ENCODE measurements at places on chromosomes 3 and 15.

- H3K27ac ChIP-seq, result no peak overlapping the region
- no peak overlapping the region for H3K4me3 ChIP-seq
- H3K27me3 ChIP-seq, result no peaks in the 10 kb centered on the region
Observed at GRCh38 chr3:117761703-117762620, 1052.4 kb downstream of the TUSC7 start.

DNA sequence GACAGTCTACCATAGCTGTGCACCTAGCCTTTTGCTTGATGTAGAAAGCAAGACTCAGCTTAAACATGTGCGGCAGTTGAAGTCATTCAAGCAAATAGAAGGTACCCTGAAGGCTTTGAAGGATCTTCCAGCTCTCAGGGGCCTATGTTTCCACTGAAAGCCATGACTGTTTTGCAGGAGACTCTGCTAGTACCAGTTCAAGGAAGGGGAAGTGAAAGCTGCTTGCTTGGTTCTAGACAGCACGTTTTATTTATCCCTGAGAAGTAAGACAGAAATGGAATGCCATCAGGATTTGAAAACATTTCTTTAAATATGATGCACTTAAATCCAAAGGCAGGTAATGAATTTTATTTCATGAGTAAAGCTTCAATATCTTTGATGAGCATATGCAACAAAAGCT lies 311.4 kb downstream of the PDCD6IP start:
- no peaks in the 10 kb centered on the region for H3K4me1 ChIP-seq
- no peak for DNase-seq
- no peak overlapping the region for H3K27ac ChIP-seq
- no peaks in the 10 kb centered on the region for H3K36me3 ChIP-seq
- H3K4me3 ChIP-seq, result no peak overlapping the region

GRCh38 chr3:23823620-23824019 lies 17.9 kb downstream of the UBE2E1 start:
- H3K27me3 ChIP-seq, result no peaks in the 10 kb centered on the region
- no peaks in the 10 kb centered on the region for H3K4me1 ChIP-seq
- DNase-seq, result no peak
- H3K4me3 ChIP-seq, result no peak overlapping the region
- H3K36me3 ChIP-seq, result no peaks in the 10 kb centered on the region

DNA sequence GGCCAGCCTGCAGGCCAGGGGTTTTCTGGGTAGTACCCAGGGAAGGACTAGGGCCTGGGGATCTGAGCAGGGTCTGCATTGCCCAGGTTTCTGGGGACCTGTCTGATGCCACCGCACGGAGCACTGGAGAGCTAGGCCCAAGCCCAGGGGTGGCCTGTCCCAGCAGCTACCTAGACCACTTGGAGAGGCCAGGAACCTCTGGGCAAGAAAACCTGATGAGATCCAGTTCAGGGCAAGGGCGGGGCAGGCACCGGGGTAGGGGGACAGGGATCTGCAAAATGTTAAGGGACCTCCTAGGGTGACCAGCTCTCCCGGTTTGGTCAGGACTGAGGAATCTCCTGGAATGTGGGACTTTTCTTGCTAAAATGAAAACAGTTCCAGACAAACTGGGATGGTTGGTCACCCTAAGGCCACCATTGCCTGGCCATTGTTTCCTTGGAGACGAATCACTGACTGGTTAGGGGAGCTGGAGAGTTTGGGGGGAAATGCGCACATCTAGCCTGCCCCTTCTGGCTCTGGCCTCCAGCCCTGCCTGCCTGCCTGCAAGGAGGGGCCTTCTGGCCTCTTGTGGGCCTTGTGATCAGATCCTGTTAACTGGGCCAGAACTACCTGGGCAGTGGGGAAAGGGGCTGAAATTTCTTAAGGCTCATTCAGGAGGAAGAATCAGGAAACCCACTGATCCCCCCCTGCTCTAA lies 117.4 kb upstream of the TLE3 start:
- peaks cover 34% of the 10 kb centered on the region for H3K4me1 ChIP-seq
- H3K27ac ChIP-seq, result no peak overlapping the region
- no peak for DNase-seq

DNA sequence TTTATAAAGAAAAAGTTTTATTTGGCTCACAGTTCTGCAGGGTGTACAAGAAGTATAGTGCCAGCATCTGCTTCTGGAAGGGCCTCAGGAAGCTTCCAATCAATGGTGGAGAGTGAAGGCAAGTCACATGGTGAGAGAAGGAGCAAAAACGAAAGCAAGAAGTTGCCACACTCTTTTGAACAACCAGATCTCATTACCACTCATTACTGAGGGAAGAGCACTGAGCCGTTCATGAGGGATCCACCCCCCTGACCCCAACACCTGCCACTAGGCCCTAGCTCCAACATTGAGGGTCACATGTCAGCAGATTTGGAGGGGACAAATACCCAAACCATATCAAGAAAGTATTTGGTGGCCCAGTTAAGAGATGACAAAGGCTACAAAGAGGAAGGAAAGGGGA lies 239.3 kb upstream of the UBE2E1 start:
- no peaks in the 10 kb centered on the region for H3K36me3 ChIP-seq
- DNase-seq, result no peak
- no peaks in the 10 kb centered on the region for H3K27me3 ChIP-seq
- no peak overlapping the region for H3K4me3 ChIP-seq
- no peak overlapping the region for H3K27ac ChIP-seq

GRCh38 chr3:97235179-97235578 lies 420.8 kb downstream of the EPHA6 start:
- no peaks in the 10 kb centered on the region for H3K4me1 ChIP-seq
- H3K4me3 ChIP-seq, result no peak overlapping the region
- no peaks in the 10 kb centered on the region for H3K27me3 ChIP-seq
- no peak for DNase-seq
- no peak overlapping the region for H3K27ac ChIP-seq

- no peak for DNase-seq
- peaks cover 4% of the 10 kb centered on the region for H3K4me1 ChIP-seq
- H3K27ac ChIP-seq, result no peak overlapping the region
- no peak overlapping the region for H3K4me3 ChIP-seq
- H3K27me3 ChIP-seq, result no peaks in the 10 kb centered on the region
- H3K36me3 ChIP-seq, result no peaks in the 10 kb centered on the region
Observed at GRCh38 chr15:101461097-101461496, 28.4 kb downstream of the PCSK6 start.

- H3K27ac ChIP-seq, result no peak overlapping the region
- no peaks in the 10 kb centered on the region for H3K4me1 ChIP-seq
- no peak for DNase-seq
- H3K27me3 ChIP-seq, result no peaks in the 10 kb centered on the region
- no peak overlapping the region for H3K4me3 ChIP-seq
Observed at GRCh38 chr3:77467702-77468625, 428.1 kb downstream of the ROBO2 start.

GRCh38 chr3:53816425-53816824 lies 29.8 kb downstream of the CHDH start:
- H3K4me1 ChIP-seq, result no peaks in the 10 kb centered on the region
- H3K4me3 ChIP-seq, result no peak overlapping the region
- no peak for DNase-seq
- H3K36me3 ChIP-seq, result no peaks in the 10 kb centered on the region
- no peak overlapping the region for H3K27ac ChIP-seq

DNA sequence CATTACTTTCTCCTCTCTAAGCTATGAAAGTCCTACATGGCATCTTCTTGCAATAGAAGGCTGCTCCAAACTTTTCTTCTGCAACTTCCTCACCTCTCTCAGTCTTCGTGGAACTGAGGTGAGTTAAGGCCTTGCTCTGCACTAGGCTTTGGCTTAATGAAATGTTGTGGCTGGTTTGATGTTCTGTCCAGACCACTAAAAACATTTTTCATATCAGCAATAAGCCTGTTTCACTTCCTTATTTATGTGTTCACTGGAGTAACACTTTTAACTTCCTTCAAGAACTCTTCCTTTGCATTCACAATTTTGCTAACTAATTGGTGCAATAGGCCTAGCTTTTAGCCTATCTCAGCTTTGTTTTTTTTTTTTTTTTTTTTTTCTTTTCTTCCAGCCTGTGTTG lies 335.3 kb upstream of the NECTIN3 start:
- H3K27me3 ChIP-seq, result no peaks in the 10 kb centered on the region
- H3K4me1 ChIP-seq, result no peaks in the 10 kb centered on the region
- H3K4me3 ChIP-seq, result no peak overlapping the region

GRCh38 chr15:50744601-50745000 lies 20.9 kb downstream of the SPPL2A start:
- H3K4me1 ChIP-seq, result no peaks in the 10 kb centered on the region
- no peak overlapping the region for H3K4me3 ChIP-seq
- peaks cover 4% of the 10 kb centered on the region for H3K36me3 ChIP-seq

DNA sequence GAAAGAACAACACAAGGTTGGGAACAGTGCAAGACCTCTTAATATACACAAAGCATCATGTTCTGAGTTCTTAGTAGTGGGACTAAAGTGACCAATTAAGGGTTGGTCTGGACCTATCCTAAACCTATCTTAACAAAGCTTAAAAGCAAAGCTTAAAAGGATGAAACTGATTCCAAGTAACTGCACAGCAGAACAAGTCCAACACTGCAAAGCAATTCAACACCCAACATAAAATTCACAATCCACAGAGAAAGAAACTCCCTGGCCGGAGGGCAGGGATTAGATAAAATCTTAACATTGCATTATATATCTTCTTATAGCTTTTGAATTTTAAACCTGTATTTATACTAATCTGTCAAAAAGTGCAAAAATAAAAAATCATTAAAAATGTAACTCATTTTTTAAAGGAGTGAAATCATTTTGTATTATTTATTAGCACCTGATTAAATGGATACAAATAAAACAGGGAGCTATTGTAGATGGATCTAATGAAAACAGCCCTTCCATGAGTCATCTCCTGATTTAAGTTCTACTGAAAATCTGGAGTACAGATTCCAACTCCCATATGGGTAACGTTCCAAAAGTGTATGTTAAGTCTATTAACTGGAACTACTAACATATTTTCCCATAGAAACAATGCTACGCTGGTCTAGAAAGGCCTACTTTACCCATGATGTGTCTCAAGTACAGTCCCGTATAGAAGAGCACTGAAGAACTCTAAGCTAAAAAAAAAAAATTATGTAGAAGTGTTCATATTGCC lies 34.9 kb downstream of the PIK3R4 start:
- no peak overlapping the region for H3K4me3 ChIP-seq
- DNase-seq, result no peak
- no peaks in the 10 kb centered on the region for H3K27me3 ChIP-seq
- H3K36me3 ChIP-seq, result peaks cover 10% of the 10 kb centered on the region

DNA sequence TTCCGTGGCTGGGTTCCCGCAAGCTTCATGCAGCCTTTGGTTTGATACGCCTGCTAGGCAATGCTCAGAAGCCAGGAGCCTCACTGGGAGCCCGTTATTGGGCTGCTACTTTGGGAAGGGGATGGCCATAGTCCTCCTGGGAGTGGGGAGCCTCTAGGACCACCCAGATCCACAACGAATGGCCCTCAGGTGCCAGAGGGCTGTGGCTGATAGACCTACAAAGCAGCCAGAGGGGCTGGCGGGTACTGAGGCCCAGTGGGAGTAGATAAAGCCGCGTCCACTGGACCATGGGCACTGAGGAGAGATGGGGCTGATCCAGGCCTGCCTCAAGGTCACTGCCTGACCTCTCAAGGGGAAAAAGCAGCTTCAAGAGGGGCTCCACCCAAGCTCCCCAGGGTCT lies 714 bp downstream of the GNAT1 start:
- H3K4me3 ChIP-seq, result no peak overlapping the region
- H3K4me1 ChIP-seq, result no peaks in the 10 kb centered on the region
- H3K27ac ChIP-seq, result no peak overlapping the region
- DNase-seq, result no peak
- peaks cover 7% of the 10 kb centered on the region for H3K36me3 ChIP-seq
- no peaks in the 10 kb centered on the region for H3K27me3 ChIP-seq

Data from trophoblast cell (in vitro differentiated cells and primary cell).